ENCODE measurements at places on chromosomes 7 and 10.

GRCh38 chr10:35377050-35377728 is 40.9 kb downstream of the CCNY start:
- no peak for DNase-seq

- DNase-seq, result no peak
These were observed 1.4 kb upstream of the OSBPL3 start for GRCh38 chr7:24981171-24981951.

DNA sequence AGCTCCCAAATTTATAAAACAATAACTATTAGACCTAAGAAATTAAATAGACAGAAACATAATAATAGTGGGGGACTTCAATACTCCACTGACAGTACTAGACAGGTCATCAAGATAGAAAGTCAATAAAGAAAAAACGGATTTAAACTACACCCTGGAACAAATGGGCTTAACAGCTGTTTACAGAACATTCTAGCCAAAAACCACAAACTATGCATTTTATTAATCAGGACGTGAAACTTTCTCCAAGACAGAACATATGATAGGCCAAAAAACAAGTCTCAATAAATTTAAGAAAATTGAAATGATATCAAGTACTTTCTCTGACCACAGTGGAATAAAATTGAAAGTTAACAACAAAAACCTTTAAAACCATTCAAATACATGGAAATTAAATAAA is 46.4 kb downstream of the ZNF680 start:
- DNase-seq, result no peak

- no peak for DNase-seq
These were observed 175.2 kb upstream of the GRB10 start for GRCh38 chr7:50957855-50958254.

GRCh38 chr10:99346247-99346646 is 17.1 kb downstream of the CNNM1 start:
- no peak for DNase-seq

GRCh38 chr7:74554178-74554577 is 100.5 kb downstream of the GTF2IRD1 start:
- DNase-seq, result no peak

- no peak for DNase-seq
These were observed 46.4 kb upstream of the ATRNL1 start for GRCh38 chr10:115046686-115047236.

DNA sequence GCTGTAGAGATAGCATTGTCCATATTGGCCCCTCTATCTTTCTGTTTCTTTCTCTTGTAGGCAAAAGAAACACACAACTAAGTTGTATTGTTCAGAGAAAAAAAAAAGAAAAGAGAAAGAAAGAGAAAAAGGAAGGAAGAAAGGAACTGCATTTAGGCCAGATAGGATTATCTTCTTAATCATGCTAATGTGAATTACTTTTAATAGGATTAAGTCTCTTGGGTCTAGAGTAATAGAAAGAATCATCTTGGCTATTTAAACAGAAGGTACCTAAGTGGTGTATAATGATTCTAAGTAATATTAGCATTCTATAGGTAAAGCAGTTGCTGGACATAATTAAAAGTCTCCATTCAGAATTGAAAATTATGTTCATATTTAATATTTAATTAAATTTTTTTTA is 42.2 kb downstream of the GPR85 start:
- no peak for DNase-seq

DNA sequence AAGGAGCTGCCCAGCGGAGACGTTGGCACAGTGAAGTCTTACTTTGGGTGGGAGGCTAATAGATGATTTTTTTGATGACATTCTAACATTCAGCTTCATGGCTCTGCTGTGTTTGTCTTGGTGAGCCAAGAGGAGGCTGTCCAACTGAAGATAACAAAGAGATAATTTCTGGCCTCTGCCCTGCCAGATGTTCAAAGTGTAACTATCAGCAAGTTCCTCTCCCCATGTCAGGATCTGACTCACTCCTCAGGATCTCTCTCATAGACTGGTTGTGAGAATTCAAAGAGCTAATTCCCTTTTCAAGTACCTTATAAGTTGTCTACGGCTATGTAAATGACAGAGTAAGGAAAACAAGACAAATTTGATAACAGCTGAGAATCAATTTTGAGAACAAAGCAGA is 1340.9 kb downstream of the XPNPEP1 start:
- DNase-seq, result no peak

DNA sequence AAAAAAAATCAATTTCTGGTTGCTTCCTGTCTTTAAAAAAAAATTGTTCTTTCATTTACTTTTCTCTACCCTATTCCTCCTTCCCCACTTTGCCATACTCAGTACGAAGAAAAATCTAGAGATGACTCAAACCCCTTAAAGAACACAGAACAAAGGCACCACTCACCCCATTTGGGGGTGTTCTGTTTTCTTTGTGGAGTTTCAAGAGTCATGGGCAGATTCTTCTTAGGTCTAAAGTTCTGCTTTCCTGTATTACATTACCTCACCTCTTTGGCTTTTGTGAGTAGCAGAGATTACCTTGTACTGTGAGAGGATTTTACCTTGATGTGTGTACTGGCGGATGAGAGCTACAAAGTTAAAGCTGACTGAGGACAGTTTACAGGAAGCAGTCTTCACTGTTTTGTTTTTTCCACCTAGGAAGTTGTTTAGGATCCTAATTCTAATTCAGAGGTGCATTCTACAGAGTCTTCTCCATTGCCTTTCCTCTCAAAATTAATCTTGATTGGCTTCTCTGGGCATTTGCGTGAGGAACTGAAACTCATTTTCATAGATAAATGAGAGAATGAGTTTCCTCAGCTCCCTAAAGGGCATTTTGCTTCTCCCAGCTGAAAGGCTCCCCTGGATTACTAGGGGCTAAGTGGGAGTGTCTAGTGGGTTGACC is 20.7 kb downstream of the AVL9 start:
- DNase-seq, result no peak

DNA sequence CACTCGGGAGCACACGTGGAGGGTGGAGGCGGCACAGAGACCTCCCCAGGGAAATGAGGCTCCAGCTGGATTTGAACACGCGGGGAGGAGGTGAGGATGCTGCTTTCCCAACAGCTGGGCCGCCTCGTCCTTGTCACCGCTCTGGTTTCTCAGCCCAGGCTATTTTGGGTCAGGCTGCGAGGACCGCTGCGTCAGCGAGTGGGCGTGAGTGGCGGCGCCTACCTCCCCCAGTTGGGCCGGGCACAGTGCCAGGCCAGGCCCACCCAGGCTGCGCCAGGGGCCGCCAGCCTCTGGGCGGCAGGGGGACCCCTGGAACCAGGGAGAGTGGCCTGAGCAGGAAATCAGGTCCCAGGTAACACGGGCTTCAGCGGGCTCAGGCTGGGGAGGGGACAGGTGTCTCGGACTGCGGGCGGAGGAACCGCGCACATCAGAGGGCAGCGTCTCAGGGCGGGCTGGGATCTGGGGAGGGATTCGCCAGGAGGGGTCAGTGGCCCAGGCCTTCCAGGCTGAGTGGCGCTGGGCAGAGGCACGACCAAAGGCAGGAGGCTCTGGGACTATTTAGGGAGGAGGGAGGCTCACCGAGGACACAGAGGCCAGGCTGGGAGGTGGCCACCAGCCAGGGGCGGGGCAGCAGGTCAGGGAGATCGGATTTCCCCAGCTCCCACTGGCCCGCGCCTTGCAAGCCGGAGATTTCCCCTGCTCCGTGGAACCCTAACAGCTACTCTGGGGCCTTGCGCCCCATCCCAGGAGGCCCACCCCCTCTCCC is 125.2 kb upstream of the RET start:
- no peak for DNase-seq

- no peak for DNase-seq
These were observed 293.5 kb upstream of the GALNT17 start for GRCh38 chr7:70838292-70838907.

GRCh38 chr10:38184477-38184876 is 90.3 kb downstream of the ZNF37A start:
- DNase-seq, result no peak

DNA sequence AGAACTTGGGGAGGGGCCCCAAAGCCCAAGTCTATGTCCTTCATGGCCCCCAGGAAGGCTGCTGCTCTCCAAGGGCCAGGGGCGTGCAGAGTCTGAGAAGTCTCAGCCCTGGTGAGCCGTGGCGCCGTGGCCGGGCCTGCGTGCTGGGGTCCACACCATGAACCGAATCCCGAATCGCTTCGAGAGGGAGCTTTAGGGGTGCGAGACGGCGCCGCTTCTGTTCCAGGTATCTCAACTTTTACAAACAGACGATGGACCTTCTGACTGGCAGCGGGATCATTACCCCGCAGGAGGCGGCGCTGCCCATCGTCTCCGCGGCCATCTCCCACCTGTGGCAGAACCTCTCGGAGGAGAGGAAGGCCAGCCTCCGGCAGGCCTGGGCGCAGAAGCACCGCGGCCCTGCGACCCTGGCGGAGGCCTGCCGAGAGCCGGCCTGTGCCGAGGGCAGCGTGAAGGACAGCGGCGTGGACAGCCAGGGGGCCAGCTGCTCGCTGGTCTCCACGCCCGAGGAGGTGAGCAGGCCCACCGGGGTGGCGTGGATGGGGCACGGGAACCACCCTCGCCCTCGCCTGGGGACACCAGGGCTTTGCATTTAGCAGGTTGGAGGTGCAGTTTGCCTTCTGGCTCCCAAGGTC is 12.7 kb downstream of the STRA8 start:
- DNase-seq, result no peak

- no peak for DNase-seq
These were observed 103.3 kb downstream of the DNMBP start for GRCh38 chr10:99906470-99906869.

GRCh38 chr10:35011771-35012191 is 78.4 kb downstream of the CUL2 start:
- no peak for DNase-seq
